ENCODE measurements at places on chromosomes 3 and 15.

DNA sequence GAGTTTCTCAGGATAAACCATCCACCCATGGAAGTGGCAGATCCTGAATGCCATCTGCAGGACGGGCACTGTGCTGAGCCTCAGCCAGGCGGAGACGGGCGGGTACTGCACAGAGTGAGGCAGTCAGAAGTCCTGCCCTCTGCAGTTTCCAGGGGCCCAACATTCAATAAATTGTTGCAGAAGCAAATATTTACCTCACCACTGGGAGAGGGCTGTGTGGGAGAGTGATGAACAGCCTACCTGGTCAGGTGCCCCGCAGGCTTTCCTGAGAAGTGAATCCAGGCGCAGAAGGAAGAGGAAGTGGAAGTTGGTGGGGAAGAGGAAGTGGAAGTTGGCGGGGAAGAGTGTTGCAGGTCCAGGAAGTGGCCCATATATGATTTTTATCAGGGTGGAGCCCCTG lies 100.8 kb downstream of the SLCO3A1 start:
- no peak for DNase-seq

- DNase-seq = no peak
These were observed 36.6 kb upstream of the POMGNT2 start for GRCh38 chr3:43142472-43142871.

- no peak for DNase-seq
These were observed 118.7 kb downstream of the TMEM266 start for GRCh38 chr15:76178296-76179000.

- DNase-seq = no peak
These were observed 34.4 kb downstream of the CORO2B start for GRCh38 chr15:68612979-68613740.

DNA sequence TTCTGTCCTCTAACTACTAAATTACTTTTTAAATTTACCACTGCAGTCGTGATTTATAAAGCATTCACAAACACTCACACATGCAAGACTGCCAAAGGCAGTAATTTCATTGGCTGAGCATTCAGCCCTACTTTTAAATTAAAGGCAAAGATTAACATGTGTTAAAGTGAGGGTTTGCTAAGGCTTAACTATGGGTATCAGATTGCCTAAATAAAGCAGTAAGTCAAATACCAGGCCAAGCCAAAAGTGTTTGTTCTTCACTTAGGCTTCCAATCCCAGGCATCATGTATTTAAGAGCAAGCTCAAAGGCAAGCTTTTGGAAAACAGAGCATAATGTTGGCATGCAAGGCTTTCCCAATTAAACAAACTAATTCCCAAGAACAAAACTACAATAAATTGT lies 187.3 kb downstream of the SUCNR1 start:
- DNase-seq = no peak

DNA sequence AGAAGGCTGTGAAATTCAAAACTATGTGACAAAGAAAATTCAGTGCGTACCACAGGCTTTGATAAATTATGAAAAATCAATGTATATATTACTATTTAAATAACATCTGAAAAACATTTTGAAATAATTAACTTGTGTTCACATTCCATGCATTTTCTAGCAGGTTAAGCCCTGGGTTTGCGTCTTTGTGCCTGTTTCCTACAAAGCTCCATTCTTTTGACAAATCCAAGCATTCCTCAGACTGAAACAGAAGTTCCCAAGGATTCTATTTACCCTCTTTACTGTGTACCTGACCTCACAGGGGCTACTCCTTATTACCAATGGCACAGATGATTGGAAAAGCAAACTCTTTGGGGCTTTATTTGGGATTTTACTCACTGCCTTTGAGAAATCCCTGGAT lies 1.9 kb downstream of the PAQR9 start:
- no peak for DNase-seq

- no peak for DNase-seq
These were observed 103.9 kb downstream of the TMEM266 start for GRCh38 chr15:76163457-76164295.

- no peak for DNase-seq
These were observed 409.1 kb upstream of the ATP11B start for GRCh38 chr3:182384221-182384620.

DNA sequence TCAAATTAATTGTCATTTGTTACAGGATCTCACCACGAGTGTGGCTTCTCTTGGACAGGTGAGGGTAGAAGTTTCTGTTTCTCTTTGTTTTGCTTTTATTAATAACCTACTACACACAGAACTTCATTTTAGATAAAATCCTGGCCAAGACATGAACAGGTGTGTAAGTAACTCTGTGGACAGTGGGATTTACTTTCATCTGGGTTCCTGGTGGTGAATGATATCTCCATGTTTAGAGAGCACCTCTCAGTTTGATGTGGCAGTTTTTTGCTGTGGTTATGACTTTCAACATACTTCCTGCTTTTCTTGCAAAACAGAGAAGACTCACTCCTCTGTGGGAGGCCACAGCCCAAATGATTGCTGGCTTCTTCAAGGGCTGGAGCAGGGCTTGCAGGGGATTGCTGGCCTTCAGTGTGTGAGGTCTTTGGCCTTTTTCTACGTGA lies 71.1 kb upstream of the XCR1 start:
- DNase-seq = no peak

GRCh38 chr3:162134571-162134970 lies 638.0 kb downstream of the OTOL1 start:
- no peak for DNase-seq

- no peak for DNase-seq
These were observed 43.2 kb downstream of the NBEAL2 start for GRCh38 chr3:47022641-47023071.

DNA sequence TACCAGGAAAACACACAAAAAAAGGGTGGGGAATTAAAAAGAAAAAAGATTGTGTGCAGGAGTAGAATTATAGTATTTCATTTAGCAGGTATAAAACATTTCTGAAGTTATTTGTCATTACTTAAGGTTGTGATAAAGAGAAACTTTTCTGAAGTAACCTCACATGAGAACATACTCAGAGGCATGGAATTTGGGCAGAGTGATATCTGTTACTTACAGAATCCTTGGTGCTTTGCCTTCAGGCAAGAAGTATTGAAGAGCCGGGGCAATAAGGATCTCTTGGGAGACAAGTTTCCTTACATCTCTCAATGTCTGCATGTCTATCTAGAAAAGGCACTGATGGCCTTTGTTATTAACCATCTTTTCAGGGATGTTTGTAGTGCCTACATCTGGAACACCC lies 179.7 kb upstream of the ROBO1 start:
- DNase-seq = no peak

- DNase-seq = no peak
These were observed 26.9 kb upstream of the SEC62 start for GRCh38 chr3:169939751-169940150.

DNA sequence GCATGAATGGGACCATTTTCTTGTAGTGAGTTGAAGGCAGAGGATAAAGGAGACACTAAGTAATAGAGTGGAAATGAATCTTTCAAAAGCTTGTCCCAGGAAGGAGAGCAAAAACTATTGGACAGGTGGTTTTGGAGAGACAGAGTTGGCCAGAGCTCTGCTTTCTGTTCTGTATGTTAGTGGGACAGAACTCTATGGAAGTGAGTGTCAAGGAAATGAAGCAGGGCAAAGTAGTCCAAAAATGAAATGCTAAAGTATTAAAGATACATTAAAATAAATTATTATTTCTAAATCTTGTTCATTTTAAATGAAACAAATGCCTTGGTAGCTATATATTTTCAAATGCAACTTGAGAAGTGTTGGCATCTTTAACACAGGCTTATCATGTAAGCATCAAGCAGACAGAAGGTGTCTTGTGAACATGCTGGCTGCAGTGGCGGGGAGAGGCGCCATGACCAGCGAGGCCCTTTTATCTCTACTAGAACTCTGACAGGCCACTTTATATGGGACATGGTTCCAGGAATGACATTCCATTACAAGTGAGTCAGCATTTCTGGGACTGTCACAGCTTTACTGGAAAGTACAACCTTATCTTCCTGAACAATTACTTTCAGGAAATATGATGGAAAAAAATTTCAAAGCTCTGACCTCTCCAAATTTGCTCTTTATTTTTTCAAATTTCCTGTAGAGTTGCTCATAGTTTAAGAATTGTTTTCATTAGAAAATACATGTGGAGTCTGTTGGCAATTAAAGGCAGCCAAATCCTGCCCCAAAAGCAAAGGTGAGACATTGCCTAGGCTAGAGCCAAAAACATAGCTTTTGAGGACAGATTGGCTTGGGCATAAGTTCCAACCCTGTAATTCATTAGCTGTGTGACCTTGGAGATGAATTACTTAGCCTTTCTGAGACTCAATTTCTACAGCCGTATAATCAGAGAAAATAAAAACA lies 106.5 kb downstream of the ECT2 start:
- DNase-seq = no peak

DNA sequence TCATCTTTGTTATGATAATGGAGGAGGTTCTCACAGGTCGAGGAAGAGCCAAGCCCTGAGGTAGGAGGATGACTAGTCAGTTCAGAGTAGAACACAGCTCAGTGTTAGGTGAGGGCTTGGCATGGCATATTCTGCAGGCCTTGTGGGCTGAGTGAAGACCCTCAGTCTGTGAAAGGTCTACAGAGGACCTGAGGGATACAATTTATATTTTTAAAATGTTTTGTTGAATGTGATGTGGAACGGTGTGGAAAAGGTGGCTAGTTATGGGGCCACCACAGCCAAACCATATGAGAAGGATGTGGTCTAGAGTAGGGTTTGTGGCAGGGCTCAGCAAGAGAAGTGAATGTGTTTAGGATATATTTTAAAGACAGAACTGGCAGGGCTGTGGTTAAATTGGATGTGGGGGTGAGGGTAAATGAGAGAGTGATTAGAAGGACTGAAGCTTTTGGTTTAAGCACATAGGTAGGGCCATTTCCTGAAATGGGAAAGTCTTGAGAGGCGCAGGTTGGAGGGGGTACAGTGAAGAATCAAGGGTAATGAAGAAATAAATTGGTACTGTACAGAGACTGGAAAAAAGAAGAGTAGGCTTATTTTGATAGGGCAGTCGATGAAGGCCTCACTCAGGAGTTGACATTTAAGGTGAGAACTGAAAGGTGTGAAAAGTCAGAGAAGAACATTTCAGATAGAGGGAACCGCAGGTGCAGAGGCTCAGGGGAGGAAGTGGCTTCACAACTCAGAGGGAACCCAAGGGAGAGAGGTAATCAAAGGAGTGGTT lies 60.5 kb downstream of the SPTSSB start:
- no peak for DNase-seq

DNA sequence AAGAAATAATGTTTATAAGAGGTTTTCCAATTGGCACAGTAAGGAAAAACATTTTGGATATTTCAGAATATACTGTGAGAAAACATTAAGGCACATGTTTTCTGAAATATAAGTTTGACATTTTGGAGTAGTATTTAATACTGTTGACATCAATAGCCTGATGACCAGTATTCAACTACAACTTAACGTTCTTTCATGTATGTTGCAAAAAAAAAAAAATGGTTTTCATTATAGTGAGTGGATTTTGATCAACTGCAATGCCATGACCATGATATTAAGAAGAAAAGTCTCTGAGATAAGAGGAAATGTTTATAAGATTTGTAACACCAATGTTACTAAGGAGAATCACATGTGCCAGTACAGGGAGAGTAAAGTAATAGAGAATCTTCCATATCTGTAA lies 252.8 kb upstream of the RORA start:
- DNase-seq = no peak

- no peak for DNase-seq
These were observed 13.5 kb upstream of the PCOLCE2 start for GRCh38 chr3:142902356-142902755.

GRCh38 chr3:81621277-81621676 lies 140.2 kb downstream of the GBE1 start:
- DNase-seq = no peak

- DNase-seq = no peak
These were observed 28.4 kb downstream of the SMAD6 start for GRCh38 chr15:66730168-66731021.

- no peak for DNase-seq
These were observed 78.0 kb upstream of the SLC6A6 start for GRCh38 chr3:14324224-14324944.

DNA sequence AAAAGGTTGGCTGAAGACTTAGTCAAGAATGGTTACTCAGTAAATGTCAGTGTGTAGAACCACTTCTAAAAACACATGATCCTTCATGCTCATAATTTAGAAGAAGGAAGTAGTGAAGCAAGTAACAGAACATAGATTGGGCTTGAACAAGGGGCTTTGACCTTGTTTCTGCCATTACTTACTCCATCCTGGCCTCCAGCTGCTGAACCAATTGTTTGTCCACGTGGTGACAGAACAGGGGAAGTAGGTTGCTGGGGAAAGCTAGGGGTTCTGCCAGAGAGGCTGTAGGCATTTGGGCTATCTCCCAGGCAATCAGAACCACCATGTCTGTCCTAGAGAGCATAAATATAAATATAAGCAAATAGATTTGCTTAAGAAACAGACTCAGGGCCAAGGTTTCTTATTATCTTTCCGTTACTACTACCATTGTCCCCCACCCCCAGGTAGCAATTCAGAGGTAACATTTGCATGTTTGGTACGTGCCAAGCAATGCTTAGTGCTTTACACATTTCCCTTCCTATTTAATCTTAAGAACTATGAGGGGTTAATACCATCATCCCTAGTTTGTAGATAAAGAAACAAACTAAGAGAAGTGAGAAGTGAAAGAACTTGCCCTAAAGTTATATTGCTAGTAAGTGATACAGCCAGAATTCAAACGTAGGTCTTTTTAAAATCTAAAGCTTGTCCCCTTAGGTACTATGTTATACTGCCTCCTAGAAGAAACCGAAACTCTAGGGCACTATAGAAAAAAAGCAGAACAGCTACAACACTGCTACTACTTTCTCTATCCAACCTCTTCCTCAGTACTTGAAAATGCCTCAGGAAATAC lies 3.0 kb upstream of the SPG11 start:
- no peak for DNase-seq

GRCh38 chr3:171165499-171165921 lies 139.0 kb upstream of the SLC2A2 start:
- DNase-seq = no peak

- DNase-seq = peak; percentile 38
These were observed 980.3 kb downstream of the CADM2 start for GRCh38 chr3:85939074-85939482.

GRCh38 chr15:70494852-70495571 lies 268.3 kb downstream of the UACA start:
- no peak for DNase-seq

DNA sequence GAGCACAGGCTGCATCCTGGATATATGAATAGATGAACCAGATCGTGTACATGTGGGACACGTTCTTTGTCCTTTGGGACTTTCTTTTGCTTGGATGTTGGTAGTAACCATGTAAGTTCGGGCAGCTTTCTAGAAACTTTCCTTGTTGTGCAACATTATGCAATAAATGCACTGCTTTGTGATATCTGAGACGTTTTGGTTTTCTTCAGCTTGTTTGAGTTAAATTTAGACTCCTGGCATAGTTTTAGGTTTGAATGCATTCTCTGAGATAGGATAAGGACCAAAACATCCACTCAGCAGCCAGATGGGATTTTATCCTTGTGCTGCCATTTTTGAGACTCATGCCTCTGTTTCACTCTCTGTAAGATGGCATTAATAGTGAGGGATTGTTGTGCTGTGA lies 158.9 kb downstream of the IGF1R start:
- peak; percentile 58 for DNase-seq

DNA sequence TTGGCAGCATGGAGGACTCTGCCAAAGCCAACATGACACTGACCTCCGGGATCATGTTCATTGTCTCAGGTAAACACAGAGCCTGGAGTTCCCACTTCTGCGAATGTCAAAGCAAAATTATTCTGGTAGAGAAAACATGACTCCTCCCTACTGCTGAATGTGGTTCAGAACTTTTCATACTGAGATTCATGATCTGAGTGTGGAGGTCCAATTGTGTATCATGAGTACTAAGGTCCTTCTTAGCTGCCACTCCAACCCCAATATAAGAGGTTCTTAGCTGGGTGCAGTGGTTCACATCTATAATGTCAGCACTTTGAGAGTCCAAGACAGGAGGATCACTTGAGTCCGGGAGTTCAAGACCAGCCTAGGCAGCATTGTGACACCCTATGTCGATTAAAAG lies 13.8 kb downstream of the CLDN18 start:
- no peak for DNase-seq

Data from spinal cord (tissue), 10 donors.